ENCODE measurements at places on chromosomes 4 and X.

GRCh38 chr4:126372634-126373033 is 1057.9 kb downstream of the FAT4 start:
- DNase-seq, result no peak

GRCh38 chrX:155563099-155563498 is 49.7 kb downstream of the TMLHE start:
- no peak for DNase-seq

DNA sequence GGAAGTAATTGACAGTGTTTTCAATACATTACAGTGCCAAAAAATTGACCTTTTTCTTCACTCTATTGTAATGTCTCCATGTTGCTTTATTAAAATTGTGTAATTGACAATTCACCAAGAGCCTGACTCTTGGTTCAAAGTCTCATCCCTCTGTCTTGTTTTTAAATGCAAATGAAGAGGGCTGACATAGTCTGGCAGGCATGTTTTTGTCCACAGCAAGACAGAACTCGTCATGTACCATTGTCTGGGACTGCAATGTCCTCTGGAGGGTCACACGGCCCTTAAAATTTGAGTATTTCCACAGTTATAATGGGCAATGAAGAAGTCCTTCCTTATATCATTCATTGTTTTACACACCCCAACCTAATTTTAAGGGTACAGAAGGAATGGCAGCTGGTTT is 38.0 kb upstream of the FBXW7 start:
- DNase-seq, result no peak

DNA sequence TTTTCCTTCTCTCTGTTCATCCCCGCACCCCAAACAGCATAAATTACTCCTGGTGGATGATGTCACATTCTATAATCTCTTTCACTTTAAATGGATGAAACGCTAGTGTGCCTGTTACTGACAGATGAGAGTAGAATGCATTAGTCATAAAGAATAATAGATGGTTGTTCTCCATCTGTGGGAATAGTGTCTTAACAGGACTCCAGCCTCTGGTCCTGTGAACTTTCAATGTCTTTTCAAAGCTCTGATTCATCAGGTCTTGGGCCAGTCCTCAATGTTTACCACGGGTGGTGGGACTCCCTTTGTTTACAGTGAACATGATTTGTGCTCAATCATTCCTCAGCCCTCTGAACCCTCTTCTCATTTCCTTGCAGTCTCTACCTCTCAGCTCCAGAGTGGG is 182.6 kb downstream of the GABRB1 start:
- DNase-seq, result no peak

- no peak for DNase-seq
Observed at GRCh38 chr4:72209600-72209999, 177.8 kb downstream of the NPFFR2 start.

DNA sequence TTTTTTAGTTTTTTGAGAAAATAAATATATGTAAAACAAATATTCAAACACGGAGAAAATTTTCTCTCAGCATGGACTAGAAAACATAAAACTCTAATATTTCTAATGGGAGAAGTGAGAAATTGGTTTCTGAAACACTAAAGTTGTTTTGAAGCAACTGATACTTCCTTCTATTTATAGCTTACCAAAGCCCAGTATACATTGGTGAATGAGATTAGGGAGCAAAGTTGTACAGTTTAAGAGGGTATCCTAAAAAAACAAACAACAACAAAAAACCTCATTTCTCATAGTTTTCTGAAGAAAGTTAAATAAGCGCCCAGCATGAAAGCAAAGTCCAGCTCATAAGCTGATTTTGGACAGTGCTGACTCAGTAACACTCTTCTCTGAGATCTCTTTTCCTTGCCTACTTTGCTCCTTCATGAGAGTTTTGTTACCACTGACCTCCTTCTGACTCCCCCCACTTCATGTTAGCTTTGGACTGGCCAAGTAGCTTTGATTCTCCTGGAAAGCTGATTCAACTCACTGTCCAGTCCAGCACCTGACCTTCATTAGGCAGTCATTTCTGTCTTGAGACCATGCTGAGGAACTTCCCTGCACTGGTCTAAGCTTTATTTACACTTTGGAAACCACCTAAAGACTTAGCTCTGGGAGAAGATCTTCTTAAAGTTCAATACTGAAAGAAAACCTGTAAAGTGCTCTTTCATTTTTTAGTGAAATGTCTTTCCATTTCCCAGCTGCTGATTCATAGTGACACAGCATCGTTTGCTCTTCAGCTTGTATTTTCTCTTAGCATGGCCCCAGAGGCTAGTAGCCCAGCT is 21.8 kb upstream of the P2RY10 start:
- no peak for DNase-seq

DNA sequence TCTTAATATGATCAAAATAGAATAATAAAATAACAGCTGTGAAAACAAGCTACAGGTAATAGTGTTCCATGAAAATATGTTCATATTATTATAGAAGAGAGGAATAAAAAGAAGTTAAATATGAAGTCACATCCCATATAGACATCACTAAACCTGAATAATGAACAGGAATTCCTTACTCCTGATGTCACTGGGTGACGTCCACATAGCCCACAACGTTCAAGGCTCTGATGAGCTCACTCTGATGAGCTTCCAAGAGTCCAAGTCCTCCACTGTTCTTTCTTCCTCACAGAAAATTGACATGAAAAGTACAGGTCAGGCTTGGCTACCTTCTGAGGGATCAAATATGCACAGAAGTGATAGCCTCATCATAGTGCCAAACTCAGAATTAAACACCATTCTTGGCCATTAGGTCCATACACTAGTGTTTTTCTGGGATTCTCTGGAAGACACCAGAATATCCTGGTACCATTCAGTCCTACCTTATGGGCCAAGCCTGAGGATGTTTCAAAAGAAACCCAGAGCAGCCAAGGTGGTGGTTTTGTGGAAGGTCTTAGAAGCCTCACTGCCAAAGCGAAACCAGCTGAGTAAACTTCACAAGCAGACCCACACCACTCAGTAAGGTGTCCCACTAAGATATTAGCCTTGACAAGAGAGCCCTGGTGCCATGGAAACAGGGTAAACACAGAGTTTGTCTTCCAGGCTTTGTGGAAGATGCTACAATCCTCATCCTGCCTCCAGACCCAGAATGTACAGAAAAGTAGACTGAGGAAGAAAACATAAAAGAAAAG is 138.4 kb upstream of the HHIP start:
- DNase-seq, result no peak

Measured in right kidney (tissue), 9 donors.